ENCODE measurements at places on chromosomes 6 and 20. TPM values are rescaled to one million over a fixed set of nuclear protein-coding genes. Genes with fewer than 3 reads are reported as not detected.

The C6orf132 gene
- 48.3 TPM for total RNA-seq

The TTI1 gene
- 48.7 TPM for total RNA-seq

The COL12A1 gene
- 6.3 TPM for total RNA-seq

The GCNT2 gene
- 135 TPM for total RNA-seq

The NRN1 gene
- not detected for total RNA-seq
